ENCODE measurements at places on chromosomes 12 and 14.
A peak's percentile ranks its signal among the peaks of the same experiment; 100 is the strongest.

DNA sequence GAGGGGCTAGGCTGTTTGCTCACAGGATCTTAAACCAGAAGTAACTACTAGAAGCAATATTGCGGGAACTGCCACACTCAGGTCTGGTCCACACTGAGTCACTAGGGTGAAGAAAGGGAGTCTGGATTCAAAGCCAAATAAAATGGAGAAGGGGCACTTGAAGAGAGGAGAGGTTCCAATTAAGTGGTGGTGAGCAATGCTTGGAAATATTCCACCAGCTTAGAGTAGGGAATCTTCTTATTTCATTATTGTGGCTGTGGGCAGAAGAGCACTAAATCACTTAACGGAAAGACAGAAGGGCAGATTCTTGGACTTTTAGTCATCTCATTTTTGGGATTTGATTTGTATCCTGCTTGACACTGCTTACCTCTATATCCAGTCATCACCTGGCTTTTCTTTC lies 48.6 kb upstream of the PPP1R12A start:
- DNase-seq = no peak

DNA sequence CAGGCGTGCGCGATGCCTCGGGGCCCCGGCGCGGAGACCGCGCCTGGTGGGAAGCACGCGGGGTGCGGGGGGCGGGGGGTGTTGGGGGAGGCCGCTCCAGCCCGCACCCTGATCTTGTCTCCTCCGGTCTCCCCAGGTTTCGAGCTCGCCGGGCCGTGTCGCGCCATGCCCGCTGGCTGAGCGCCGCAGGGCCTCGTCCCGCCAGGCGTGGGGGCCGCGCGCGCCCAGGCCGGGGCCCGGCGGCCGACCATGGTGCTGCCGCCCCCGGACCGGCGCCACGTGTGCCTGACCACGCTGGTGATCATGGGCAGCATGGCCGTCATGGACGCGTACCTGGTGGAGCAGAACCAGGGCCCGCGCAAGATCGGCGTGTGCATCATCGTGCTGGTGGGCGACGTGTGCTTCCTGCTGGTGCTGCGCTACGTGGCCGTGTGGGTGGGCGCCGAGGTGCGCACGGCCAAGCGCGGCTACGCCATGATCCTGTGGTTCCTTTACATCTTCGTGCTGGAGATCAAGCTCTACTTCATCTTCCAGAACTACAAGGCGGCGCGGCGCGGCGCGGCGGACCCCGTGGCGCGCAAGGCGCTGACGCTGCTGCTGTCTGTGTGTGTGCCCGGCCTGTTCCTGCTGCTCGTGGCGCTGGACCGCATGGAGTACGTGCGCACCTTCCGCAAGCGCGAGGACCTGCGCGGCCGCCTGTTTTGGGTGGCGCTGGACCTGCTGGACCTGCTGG lies 2.4 kb downstream of the TMEM121 start:
- peak; percentile 52 for DNase-seq

- no peak for DNase-seq
These were observed 35.6 kb downstream of the GCH1 start for GRCh38 chr14:54867011-54867410.

DNA sequence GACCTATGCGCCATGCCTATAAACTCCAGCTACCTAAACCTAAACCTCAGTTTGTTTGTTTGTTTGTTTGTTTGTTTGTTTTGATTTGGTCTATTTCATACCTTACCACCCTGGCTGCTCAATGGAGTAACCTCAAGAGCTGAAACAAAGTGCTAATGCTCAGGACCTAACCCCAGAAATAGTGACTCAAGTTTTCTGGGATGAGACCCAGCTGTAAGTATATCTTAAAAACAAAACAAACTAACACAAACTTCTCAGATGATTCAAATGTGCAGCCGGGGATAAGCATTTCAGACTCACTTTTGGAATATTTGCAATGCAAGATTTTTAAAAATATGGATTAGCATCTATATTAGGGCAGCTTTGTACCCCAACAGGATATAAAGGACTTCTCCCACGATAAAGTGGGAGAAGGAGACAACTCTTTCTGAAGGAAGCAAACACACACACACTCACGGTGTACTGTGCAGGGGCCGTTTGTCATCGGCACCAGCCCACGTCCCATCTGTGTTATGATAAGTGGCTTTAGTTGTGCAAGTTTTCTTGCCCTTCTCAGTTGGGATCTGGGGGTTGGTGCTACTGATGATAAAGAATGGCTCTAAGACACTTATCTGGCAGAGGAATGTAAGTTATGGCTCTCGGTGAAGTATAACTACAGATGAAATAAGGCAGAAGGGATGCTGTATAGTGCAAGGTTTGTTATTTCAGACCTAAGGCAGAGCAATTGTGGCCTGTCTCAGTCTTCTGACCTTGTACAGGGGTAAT lies 516.7 kb upstream of the TMEM132C start:
- no peak for DNase-seq

GRCh38 chr12:75694534-75695268 lies 183.3 kb upstream of the KRR1 start:
- no peak for DNase-seq

DNA sequence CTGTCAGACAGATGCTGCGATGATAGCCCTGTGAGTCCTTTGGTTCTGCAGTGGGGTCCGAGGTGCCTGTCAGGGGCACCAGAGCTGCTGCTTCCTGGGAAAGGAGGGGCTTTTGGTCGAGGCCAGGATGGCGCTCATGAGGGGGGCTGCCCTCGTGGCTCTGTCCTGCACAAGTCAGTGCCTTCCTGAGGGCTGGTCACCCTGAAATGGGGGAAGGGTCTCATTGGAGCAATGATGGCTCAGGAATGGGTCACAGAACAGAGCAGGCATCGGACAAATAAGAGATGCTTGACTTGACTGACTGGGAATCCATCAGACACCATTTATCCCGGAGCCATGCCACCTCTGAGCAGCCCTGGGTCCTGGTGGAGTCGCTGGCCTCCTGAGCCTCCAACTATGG lies 121.9 kb downstream of the ADGRD1 start:
- no peak for DNase-seq

DNA sequence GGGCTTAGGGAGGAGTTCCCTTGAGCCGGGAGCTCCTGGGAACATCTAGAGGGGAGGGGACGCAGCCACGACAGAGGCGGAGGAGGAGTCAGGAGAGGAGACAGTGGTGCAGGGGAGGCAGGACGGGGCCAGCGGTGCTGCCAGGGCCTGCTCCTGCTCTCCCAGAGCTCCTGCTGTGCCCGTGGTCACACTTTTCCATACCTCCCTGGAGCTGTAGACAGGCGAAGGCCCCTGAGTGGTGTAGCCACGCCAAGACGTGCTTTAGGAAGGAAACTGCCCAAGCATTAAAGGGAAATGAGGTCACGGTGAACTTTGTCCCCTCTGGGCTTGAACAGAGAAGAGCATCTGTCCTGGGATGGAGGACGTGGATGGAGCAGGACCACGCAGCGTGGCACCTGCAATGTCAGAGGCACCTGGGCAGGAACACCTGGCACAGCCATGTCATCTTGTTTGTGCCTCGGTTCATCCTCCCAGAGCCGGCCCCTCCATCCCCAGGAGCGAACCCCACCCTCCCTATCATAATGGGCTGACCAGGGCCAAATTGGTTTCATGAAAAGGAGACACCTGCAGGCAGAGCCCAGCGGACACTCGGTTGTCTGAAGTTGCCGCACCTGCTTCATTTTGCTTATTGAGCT lies 239.5 kb upstream of the SFSWAP start:
- no peak for DNase-seq

DNA sequence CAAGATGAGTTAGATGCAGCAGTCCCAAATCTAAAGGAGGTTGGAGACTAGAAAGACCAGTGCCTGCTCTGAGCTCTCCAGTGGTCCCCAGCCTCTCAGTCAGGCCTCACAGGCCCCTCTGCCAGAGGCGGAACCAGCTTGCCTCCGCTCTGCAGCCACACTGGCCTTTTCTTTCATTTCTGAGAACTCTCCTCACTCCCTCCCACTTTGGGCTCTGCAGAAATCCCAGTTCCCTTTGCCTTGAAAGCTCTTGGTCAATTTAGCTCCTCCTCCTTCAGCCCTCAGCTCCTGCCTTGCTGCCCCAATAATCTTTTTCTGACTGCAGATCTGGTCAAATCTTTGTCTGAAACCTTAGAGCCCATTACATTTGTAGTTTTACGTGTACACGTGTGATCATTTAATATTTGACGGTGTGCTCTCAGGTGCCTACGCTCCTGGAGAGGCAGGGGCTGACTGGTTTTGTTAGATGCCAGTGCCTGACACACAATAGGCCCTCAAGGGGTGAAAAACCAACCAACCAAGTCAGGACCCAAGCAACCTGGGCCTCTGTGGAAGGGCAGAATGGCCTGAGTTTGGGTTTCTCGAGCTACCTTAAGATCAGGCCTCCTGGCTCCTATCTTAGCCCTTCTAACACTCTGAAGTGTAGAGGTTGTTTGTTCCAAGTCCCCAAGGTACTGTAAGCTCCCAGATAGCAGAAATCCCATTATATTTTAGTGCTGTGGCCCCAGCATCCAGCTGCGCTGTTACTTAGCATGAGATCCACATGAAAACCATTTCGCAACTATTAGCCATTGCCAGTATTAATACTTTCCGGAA lies 1.1 kb upstream of the NUDT4 start:
- no peak for DNase-seq

- no peak for DNase-seq
These were observed 15.7 kb upstream of the CRY1 start for GRCh38 chr12:107108995-107109508.

GRCh38 chr14:100333311-100333710 lies 10.2 kb downstream of the SLC25A47 start:
- no peak for DNase-seq

Measured in stimulated activated CD4-positive, alpha-beta T cell treated with anti-CD3 and anti-CD28 coated beads, TNF-alpha, amount 100 ng/mL, for 4 hours (primary cell).